ENCODE measurements at places on chromosomes 3 and 15. TPM values are rescaled to one million over a fixed set of nuclear protein-coding genes. Genes with fewer than 3 reads are reported as not detected.

DNA sequence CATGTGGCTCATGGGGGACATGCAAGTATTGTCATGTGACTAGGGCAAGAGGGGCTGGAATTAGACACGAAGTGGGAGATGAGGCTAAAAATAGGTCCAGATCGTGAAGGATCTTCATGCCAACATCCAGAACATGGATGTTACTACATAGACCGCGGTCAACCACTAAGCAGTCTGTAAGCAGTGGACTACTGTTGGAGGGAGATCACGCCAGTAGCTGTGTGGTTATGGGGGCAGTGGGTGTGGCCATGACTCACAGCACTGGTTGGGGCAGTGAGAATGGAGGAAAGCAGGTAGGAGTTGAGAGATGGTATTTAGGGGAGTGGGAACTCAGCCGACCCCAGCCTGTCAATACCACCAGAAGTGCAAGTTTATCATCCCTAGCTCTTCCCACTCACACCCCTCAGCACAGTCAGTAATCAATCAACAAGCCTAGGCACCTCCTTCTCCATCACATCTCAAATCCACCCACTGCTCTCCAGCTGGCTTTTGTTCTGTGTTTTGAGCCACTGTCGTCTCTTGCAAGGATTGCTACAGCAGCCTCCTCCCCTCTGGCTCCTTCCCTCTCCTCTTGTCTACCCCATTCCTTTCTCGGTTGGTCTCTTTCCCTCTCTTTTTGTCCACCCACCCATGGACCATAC lies 107.2 kb upstream of the ABHD17C start:
- no peak for DNase-seq

DNA sequence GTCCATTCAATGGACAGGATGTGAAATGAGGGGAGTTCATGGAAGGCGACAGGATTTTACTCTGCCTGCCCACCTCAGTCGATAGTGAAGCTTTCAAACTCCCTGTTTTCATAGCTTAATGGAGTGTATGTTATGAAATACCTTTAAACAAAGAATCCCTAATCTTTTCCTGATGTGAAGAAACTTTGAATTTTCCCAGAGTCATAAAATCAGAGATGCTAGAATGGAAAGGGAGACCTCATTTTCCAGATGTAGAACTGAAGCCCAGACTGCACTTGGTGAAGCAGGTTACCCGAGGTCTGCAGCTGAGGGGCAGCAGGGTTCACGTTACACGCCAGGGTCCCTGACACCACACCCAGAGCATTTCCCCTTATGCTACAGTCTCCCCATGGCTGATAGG lies 34.7 kb upstream of the LACTB start:
- no peak for DNase-seq

DNA sequence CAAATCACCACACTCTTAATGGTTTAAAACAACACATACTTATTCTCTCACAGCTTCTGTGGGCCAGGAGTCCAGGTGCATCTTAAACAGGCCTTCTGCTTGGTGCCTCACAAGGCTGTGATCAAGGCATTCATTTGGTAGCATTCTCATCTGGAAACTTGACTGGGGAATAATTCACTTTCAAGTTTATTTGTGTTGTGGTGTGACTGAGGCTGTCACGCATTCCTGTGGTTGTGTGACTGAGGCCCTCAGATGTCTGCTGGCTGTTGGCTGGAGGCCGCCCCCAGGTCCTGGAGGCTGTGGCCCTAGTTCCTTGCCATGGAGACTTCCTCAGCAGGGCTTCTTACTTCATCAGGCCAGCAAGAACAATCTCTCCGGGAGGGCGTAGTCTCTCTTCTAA lies 16.9 kb upstream of the FAM3D start:
- DNase-seq = peak; percentile 38

DNA sequence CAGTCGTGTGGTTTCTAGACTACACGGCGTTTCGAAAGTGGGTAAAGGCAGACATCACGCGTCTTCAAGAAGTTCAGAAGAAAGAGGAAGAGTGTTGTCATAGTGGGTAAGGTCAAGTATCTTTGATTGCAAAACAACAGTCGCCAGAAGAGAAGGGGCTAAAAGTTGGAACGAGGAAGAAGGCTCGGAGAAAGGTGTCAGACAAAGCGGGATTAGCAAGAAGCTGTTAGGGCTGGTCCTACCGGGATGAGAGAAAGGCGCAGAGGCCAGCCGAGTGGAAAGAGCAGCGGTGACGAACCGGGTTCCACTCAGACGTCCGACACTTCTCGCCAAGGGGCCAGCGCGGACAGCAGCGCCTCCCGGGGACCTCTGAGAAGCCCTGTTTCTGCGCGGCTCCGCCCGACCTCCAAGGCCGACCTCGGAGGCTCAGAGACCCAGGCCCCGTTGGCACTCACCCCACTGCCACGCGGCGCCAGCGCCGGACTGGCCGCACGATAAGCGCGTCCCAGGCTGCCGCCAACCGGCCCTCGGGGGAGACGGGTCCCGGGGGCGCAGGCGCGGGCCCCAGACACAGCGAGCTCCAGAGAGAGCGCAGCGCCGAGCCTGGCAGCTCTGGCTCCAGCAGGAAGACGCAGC lies 436 bp downstream of the ADPGK start:
- DNase-seq = no peak

- DNase-seq = no peak
Measured at GRCh38 chr3:160312014-160312624, 86.9 kb downstream of the C3orf80 start.

GRCh38 chr15:50800715-50801114 lies 35.2 kb upstream of the SPPL2A start:
- no peak for DNase-seq

The FGF7 gene
- not detected for total RNA-seq

Data from Caki2 (cell line).